Caco-2 (cell line): ENCODE measurements at places on chromosomes 4 and X.

- no peak for DNase-seq
Measured at GRCh38 chr4:48660347-48660746, 119.7 kb downstream of the FRYL start.

GRCh38 chrX:94107981-94108380 lies 434.0 kb downstream of the FAM133A start:
- DNase-seq, result no peak

GRCh38 chrX:135453381-135453780 lies 31.6 kb downstream of the SMIM10L2A start:
- DNase-seq, result no peak

DNA sequence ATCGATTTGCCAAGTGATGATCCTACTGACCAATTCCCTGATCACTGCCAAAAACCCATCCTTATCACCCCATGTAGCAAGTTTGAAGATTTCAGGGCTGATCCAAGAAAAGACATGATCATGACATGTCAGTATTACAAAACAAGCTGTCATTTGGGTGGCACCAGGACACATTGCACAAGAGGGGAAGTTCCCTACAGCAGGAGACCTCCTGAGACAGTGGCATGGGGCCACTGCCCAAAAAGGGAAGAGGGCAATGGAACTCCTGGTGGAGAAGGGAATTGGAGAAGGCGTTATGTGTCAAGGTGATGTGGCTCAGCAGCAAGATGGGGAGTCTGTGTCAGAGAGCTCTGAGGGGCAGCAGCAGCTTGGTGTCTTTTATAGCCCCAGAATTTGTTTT lies 43.4 kb downstream of the ZNF182 start:
- no peak for DNase-seq

DNA sequence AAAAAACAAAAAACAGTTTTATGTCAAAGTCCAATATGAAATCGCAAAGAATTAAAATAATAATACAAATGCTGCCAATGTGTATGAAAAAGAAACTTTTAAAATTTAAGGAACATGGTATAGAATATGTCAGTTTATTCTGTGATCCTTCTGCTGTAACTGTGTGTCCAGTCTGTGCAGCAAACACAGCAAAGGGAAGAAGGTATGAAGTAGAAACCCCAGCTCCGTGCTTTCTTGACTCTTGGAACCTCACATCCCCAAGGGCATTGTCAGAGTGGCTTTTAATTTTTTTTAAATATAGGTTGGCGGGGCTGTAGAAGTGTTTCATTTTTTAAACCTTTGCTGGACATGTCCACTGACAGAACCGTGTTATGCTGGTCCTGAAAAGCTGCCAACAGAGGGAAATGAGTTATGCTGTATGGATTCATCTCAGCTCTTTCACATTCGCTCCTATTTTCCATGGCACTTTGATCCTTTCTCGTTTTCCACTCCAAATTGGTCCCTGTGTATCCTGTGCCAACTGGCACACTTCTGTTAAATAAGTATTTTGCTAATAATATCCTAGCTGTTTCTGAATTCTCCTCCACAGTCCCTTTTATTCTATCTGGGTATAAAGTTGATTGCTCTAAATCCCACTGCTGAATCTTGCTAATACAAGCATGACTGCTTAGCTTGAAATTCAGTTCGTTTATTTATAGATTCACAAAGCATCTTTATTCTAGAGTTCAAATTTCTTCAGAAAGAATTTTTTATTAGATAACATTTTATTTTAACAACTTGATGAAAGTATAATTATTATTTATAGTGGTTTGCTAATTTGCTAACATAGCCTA lies 127.0 kb upstream of the DDIT4L start:
- DNase-seq, result no peak

DNA sequence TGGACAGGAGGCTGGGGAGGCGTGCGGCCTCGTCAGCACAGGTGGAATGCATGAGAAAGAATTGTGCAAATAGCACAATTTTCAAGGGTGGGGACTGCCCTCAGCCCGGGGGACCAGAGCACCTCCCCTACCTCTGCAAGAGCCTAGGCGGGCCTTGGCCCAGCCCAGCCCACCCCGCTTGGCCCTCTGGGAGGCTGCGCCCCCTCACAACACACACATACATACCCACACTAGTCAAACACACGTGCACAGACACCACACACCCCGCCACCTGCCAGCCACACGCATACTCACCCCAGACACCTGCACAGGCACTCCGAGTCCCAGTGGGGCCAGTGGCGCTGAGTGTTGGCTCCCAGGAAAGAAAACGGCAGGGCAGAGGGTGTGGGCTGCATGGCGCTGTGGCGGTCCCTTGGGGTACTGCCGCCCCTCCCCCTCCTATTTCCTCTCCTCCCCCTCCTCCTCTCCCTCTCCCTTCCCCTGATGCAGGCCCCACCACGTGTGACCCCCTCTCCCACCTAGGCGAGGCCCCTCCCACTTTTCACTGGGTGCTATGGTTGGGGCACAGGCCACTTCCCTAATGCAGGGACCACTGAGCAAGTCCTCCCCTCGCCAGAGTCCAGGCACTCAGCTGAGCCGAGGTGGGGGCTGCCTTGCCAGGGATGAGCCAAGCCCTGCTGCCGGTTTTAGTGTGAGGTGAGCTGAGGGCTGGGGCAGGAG lies 84.5 kb downstream of the FAM53A start:
- no peak for DNase-seq

GRCh38 chrX:131729295-131729694 lies 185.4 kb downstream of the OR13H1 start:
- no peak for DNase-seq

GRCh38 chr4:142278663-142279062 lies 567.4 kb downstream of the INPP4B start:
- no peak for DNase-seq

GRCh38 chr4:73309211-73309610 lies 50.6 kb upstream of the ANKRD17 start:
- no peak for DNase-seq

DNA sequence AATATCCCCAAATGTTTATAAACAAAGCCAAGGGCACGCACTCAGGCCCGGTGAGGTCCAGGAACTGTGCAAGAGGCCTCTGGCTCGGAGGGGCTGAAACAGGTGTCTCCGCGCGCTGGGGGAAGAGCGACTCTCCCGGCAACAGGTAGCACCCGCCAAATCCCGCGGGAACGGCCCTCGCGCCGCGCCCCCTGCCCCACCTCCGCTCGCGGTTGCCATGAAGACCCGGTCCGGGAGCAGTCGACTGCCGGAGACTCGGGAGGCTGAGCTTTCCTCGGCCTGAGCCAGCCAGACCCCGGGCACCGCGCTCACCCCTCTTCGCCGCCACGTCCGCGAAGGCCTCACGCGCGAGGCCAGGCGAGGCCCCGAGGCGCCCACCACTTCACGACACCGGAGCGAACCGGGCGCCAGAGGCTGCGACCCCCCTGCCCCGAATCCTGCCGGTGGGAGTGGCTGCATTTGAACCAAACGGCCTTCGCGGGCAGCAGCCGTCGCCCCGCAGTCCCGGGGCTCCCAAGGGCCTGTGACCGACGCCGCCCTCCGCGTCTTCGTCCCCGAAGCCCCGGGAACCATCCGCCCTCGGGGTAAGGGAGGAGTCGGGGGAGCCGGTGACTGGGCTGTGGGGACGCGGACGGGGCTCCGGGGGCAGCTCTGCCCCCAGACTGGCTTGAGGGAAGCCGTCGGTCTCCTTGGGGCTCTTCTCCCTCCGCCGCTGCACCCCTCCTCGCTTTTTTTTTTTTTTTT lies at the start of gene NSUN7:
Gene NSUN7 (plus strand): TSS at position 239 of the 744 bp plus-strand sequence. CDS start 739 bp downstream, outside the sequence.
- DNase-seq, result peak; percentile 94

DNA sequence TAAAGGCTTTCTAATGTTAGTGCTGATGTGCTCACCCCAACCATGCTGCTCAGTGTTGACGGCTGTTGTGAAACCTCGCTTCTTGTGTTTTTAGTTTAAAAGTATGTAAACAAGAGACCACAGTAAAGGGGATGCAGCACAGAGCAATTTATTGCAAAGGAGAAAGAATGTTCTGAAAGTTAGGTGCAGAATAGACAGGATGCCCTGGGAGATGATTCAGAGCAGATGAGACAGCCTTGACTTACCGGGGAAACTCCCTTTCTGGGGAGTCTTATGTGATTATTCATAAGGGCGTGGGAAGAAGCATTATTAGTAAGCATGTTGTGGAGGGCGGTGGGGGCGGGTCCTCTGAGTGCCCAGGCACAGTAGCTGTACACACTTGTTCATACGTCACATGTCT lies 47.7 kb downstream of the EVC start:
- no peak for DNase-seq

DNA sequence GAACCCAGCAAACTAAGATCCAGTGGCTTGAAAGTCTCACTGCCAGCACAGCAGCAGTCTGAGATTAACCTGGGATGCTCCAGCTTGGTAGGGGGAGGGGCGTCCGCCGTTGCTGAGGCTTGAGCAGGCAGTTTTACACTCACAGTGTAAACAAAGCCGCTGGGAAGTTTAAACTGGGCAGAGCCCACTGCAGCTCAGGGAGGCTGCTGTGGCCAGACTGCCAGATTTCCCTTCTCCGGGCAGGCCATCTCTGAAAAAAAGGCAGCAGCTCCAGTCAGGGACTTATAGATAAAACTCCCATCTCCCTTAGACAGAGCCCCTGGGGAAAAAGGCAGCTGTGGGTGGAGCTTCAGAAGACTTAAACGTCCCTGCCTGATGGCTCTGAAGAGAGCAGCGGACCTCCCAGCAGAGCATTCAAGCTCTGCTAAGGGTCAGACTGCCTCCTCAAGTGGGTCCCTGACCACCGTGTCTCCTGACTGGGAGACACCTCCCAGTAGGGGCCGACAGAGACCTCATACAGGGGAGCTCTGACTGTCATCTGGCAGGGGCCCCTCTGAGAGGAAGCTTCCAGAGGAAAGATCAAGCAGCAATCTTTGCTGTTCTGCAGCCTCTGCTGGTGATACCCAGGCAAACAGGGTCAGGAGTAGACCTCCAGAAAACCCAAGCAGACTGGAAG lies 45.1 kb upstream of the CDX4 start:
- DNase-seq, result peak; percentile 1

DNA sequence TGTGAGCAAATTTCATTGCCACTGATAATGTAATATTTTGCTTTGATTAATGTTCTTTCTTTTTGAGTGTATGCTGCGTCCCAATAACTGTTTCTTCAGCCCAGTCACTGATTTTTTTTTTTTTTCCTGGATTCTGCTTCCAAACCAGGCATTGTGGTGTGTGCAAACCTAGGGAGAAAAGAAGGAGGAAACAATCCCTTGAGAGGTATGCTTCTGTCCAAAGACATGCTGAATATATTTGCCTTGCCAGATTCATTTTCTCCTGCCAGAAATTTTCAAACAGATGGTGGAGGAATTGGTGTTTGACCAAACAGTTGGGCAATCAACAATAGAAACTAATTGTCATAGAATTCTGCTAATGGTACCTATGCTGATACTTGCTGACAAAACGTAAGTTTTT lies 753.6 kb downstream of the RPA4 start:
- no peak for DNase-seq

DNA sequence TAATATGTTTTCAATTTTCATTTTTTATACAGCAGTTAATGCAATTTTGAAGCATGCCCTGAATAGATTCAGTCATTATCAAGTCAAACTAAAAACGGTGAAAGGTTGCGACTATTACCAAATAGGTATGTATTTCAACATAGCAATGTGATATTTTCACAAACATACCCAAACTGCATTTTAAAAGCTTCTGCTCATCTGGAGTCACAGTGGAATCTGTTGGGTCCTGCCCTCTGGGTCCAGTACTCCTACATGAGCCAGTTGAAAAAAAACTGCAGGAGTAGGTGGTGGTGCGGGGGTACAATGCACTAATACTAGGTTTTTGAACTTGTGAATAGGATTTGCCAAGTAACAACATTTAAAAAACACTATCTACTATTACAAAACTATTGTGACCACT lies 938 bp downstream of the GPR34 start:
- DNase-seq, result no peak

DNA sequence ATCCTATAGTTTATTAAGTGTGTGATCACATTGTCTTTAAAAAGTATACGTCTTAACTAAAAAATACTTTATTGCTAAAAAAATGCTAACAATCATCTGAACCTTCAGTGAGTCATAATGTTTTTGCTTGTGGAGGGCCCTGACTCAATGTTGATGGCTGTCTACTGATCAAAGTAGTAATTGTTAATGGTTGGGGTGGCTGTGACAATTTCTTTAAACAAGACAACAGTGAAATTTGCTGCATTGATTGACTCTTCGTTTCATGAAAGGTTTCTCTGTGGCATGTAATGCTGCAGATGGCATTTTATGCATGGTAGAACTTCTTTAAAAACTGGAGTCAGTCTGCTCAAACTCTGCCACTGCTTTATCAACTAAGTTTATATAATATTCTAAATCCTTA lies 101.4 kb upstream of the IL15 start:
- no peak for DNase-seq

- peak; percentile 16 for DNase-seq
Measured at GRCh38 chr4:17324386-17324830, 187.5 kb downstream of the QDPR start.

- no peak for DNase-seq
Measured at GRCh38 chr4:137253949-137254348, 278.3 kb downstream of the PCDH18 start.

DNA sequence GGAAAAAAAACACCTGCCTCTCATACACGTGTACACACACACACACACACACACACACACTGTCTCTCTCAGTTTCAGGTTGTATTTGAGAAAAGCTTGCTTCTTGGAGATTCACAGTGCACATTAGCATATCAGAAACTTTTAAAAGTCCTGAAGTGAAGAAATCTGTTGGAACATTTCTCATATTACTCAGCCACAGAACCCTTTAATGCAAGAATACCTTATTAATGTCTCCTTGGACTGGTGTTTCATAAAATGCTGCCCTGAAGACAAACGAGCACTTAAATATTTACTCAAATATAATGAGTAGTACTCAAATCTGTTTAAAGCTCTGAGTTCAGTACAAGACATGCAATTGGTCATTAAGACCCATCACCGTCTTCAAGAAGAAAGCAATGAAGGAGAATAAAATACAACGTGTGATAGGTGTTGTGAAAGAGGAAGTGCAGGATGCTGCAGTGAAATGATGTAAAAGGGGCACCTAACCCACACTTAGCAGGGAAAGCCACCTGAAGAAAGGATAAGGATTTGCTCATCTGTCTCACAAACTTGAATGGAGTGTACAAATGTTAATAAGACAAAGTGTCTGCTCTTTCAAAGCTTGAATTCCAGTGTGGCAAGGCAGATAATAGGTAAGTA lies 57.0 kb downstream of the DCLK2 start:
- no peak for DNase-seq

DNA sequence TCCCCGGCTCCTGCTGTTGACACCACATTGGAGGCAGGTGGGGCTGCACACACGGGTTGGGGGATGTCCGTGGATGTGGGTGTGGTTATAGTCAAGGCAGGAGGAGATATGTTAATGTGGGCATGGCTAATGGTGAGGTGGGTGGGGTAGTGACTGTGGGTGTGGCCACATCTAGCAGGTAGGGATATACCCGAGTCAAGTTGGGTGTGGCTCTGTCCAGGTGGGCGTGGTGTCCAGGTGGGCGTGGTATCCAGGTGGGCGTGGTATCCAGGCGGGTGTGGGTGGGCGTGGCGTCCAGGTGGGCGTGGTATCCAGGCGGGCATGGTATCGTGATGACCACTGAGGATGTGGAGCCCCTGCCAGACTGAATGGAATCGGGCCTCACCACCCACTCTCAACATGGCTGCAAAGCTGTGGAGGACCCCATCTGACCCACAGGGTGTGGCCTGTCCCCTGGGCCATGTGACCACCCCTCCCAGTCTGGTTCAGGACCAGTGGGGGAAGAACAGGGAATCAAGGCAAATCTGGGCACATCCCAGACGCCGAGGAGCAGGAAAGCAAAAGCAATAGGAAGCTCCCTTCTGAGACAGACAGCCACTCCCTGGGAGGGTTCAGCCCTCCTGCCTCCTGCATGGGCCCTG lies 21.0 kb downstream of the MAN2B2 start:
- no peak for DNase-seq

- DNase-seq, result no peak
Measured at GRCh38 chrX:118251271-118251670, 94.6 kb upstream of the WDR44 start.

GRCh38 chr4:76074993-76075600 lies 588 bp downstream of the ART3 start:
- DNase-seq, result no peak
